Stimulated activated CD8-positive, alpha-beta memory T cell treated with anti-CD3 and anti-CD28 coated beads, Interleukin-4, amount 100 ng/mL, for 1 hour (primary cell): ENCODE measurements at places on chromosomes 4 and X.

DNA sequence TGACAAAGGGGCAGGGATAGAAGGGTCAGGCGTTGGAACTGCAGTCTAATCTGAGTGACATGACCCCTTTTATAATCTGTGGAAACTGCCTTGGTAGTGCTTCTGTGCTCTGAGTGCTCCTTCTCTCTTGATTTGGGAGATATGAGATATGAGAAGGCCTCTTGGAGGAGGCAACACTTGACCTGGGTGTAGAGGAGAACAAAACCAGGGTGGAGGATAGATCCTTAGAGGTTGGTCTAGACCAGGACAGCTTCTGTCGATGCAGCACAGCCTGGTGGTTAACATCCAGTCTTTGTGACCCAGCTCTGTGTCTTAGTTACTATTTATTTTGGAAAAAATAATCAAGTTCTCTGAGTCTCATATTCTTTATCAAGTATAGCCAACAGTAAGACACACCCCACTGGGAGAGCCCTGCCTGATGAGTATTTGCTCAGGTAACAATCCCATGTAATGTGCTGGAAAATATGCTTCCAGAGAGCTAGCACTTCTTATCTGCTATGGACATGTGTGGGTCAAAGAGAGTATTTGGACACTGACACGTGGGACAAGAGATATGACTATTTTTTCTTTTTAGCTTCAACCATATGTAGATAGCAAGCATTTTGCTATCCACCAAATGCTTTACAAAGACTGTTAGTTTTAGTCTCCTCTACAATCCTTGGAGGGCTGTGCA, 9.1 kb downstream of the USP51 start:
- DNase-seq, result no peak

GRCh38 chr4:147780137-147780777, 48.4 kb downstream of the ARHGAP10 start:
- DNase-seq, result no peak

GRCh38 chrX:67780694-67781109, 236.9 kb downstream of the AR start:
- DNase-seq, result no peak

DNA sequence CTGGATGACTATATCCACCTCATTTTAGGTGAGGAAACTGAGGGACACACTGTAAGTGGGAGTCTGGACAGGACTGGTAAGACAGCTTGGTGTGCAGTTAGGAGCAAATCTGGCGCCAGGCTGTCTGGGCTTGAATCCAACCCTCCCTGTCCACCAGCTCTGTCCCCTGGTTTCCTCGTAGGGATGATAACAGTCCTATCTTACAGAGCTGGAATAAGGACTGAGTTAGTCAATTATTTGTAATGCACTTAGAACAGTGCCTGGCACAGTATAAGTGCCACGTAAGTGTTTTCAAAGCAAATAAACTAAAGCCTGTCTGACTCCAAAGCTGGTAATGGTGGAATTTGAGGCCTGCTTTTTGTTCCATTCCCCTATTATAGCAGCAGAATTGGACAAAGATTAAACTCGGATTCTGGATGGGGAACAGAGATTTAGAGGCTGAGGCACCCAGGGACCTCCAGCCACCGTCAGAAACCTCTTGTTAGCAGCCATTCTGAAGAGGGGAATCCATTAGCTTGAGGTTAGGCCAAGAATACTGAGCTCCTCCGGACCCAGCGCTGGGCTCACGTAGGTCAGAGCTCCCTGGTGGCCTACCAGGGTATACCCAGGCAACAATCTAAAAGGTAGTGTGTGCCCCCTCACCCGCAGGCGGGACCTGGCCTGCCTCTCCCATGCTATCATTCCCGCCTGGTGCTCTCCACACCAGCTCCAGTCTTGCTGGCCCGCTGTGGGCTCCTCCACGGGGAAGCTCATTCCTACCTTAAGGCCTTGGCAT, 102.1 kb downstream of the UCHL1 start:
- no peak for DNase-seq

- no peak for DNase-seq
These were observed 7.1 kb upstream of the SLAIN2 start for GRCh38 chr4:48334236-48334635.

DNA sequence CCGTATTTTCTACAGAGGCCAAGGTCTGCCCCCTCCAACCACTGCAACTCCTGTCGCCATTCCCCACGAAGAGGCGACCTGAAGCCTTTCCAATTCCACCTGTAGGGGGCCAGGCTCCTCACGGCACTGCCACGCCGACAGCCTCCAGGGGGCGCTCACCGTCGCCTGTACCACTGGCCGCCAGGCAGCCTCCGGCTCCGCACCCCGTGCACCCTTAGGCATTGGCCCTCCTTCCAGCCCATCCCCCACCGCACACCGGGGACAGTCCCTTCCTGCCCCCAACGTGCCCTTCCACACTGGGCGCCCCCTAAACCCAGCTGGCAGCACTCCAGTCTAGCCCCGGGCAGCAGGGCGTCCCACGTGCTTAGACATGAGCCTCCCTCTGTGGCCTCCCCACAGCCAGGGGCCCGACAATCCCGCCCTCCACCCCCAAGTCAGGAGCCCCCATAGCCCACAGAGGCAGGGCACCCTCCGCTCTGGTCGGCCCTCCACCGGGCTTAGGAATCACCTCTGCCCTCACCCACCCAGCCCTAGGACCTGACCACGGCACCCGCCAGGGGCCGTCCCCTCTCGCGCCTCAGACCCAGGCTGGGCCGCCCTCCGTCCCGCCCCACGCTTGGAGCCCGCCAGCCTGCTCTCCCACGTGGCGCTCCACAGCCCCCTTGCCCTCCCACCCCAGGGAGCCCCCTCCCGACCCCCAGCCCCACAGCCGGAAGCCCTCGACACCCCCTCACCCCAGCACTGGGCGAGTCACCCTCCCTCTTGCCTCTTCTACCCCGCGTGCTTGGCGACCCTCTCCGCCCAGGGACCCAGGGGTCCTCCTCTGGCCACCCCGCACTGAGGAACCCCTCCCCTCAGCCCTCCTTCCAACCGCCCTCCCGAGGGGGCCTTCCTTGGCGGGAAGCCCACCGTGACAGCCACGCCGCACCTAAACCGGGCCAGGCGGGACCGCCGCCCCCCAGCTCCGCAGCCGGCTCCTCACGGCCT, 711 bp downstream of the PNMA6E start:
- DNase-seq, result no peak
